Left ventricle myocardium inferior (tissue), 1 donor: ENCODE measurements at places on chromosomes 5 and 9. TPM values are rescaled to one million over a fixed set of nuclear protein-coding genes. Genes with fewer than 3 reads are reported as not detected.

CBY3 gene
- total RNA-seq = not detected

ZFP2 gene
- total RNA-seq = 0.80 TPM

CDK9 gene
- 46.4 TPM for total RNA-seq

WDR38 gene
- total RNA-seq = not detected

DDX4 gene
- not detected for total RNA-seq

RASEF gene
- 0.05 TPM for total RNA-seq

HBEGF gene
- 27.2 TPM for total RNA-seq

NR2F1-AS1 gene
- 0.60 TPM for total RNA-seq

DNA sequence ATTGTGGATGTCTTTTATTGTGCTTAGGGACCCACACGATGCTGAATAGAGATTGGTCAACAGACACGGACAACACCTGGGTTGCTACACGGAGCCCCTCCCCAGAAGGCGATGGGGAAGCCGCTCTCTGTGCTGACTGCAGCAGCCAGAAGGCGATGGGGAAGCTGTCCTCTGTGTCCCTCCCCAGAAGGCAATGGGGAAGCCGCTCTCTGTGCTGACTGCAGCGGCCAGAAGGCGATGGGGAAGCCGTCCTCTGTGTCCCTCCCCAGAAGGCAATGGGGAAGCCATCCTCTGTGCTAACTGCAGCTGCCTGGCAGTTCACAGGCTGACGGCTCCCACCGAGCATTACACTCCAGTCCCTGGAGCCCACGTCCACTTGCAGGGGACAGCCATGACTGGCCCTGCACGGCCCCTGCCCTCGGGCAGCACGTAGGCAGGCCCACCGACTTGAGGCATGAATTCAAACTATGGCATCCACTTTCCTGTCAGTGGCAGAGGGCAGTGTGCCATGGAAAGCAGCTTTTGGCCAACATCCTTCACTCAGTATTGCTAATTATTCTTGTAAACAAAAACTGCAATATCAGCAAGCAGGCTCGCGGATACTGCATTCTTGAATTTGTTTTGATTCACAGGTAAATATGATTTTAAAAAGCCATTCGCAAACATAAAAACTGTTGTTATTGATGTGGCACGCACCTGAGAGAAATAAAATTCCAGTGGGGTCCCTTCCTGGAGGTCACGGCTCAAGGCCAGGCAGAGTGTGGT, 48.1 kb upstream of the CLPTM1L start:
- no peak for DNase-seq

- DNase-seq = no peak
Observed at GRCh38 chr5:33363537-33363936, 77.2 kb upstream of the TARS1 start.

GRCh38 chr9:5610491-5610890, 18.4 kb upstream of the RIC1 start:
- DNase-seq = no peak

DNA sequence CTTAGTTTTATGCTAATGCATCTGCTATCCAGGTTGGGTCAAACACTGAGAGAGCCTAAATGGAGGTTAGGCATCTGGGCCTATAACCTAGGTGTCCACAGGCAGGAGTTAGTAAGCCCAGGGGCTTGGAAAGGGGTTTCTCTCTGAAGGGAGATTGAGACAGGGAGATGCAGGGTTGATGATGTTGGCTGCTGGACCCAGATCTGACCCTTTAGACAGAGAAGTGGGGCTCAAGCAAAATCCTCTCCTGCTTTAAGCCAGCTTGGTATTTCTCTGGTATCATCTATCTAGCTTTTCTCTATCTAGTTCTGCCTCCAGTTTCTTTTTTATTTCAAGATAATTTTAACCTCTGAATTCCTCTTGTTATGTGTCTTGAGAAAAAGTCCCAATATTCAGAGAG, 18.3 kb upstream of the ANKRD55 start:
- no peak for DNase-seq

DNA sequence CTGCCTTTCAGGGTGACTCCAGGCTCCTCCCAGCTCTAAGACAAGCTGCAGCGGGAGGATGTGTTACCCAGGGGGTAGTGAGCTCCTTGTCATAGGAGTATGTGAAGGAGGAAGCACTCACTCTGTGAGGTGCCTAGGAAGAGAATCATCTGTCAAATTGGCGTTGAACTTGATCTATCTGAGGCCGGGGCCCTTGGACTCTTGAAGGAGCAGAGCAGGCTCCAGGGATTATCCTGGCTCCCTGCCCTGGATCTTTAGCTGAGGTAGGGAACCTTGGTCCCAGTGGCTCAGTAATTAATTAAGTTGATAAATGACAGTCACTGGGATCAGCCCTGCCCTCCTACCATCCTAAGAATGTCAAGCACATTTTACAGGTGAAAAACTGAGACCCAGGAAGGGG, 15.5 kb downstream of the ADGRD2 start:
- DNase-seq = no peak

- DNase-seq = no peak
Observed at GRCh38 chr9:37062336-37062735, 28.3 kb upstream of the PAX5 start.

DNA sequence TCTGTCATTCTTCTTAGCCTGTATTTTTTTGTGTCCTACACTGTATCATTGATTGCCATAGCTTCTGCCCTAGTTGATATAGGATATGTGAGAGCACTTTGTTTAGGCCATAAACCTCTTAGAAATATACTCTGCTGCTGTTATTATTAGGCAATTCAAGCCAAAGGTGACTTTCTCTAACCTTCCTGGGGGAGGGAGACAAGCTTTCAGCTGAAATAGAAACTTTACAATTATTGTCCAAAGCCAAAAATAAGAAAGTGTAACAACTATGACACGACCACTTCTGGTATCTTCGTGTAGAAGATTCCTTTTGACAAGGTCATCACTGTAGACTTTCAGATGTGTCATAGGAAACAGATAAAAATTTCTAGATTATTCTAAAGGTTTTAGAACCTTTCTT, 12.2 kb upstream of the CSNK1A1 start:
- no peak for DNase-seq

- DNase-seq = no peak
Observed at GRCh38 chr5:171858303-171858702, 72.7 kb downstream of the SMIM23 start.

DNA sequence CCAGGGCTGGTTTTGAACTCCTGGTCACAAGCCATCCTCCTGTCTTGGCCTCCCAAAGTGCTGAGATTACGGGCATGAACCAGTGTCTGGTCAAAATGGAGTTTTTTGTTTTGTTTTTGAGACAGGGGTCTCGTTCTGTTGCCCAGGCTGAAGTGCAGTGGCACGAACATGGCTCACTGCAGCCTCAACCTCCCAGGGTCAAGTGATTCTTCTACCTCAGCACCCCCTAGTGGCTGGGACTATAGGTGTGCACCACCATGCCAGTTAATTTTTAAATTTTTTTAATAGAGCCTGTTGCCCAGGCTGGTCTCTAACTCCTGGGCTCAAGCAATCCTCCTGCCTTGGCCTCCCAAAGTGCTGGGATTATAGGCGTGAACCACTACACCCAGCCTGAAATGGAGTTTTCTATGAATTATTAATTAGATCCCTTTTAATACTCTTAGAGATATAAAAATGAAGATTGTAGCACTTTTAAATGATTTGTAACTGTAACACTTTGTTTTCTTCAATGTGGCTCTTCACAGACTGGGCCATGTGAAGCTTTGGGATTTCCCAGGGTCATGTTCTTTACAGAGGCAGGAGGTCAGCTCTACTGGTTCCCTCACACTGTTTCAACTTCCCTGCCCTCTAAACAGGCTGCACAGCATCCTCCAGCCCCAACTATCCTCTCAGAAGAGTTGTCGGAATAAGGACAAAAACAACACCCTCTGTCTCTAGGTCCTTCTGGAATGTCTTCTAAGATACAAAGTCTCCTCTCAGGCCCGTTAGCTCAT, 32.7 kb upstream of the SPARC start:
- DNase-seq = no peak

- peak; percentile 4 for DNase-seq
Observed at GRCh38 chr9:134288746-134289145, 37.5 kb upstream of the RXRA start.

GRCh38 chr5:75720882-75721281, 3.6 kb upstream of the POC5 start:
- DNase-seq = no peak

DNA sequence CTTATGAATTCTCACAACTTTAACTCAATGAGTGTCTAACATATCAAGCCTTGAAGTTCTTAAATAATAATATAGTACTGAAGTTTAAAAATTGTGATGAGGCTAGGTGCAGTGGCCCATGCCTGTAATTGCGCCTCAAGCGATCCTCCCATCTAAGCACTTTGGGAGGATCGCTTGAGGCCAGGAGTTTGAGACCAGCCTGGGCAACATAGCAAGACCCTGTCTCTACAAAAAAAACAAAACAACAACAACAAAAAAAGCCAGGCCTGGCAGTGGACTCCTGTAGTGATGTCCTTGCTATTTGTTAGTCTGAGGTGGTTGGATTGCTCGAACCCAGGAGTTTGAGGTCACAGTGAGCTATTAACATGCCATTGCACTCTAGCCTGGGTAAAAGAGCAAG, 98.4 kb downstream of the ADGRV1 start:
- DNase-seq = no peak

GRCh38 chr5:37730896-37731455, 108.9 kb downstream of the GDNF start:
- no peak for DNase-seq

GRCh38 chr5:81209869-81210493, 23.1 kb upstream of the CKMT2 start:
- no peak for DNase-seq

DNA sequence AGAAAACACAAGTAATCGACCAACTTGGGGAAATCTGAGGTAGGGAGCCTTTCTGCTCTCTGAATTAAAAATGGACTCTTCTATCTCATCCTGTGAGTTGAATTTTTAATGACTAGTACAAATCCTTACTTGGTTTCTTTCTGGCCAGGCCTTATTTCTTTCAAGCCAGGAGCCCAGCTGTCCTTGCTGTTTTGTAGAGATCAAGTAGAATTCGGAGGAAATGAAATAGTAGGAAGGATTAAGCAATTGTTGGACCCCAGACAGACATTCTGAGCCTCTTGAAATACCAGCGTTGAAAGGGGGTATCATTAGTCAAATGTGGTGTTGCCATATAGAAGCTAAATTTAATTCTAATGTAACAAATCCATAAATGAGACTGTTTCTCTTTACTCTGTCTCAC, 53.7 kb upstream of the SMIM15 start:
- DNase-seq = no peak

DNA sequence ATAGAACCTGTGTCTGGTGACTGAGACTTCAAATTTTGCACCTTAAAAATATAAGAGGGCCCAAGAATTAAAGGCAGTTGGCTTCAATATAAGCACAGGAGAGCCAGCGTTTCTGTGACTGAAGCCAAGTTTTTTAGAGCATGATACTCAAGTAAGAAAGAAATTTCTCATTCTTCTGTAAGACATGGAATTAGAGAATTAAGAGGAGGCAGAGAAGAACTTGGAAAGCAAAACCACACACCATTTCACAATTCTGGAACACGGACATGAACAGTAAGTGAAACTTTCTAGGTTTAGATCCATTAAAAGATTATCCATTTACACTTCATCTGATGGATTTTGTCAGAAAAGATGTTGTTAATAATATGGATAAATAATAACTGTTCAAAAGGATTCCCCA, 8.9 kb upstream of the AGXT2 start:
- DNase-seq = no peak

DNA sequence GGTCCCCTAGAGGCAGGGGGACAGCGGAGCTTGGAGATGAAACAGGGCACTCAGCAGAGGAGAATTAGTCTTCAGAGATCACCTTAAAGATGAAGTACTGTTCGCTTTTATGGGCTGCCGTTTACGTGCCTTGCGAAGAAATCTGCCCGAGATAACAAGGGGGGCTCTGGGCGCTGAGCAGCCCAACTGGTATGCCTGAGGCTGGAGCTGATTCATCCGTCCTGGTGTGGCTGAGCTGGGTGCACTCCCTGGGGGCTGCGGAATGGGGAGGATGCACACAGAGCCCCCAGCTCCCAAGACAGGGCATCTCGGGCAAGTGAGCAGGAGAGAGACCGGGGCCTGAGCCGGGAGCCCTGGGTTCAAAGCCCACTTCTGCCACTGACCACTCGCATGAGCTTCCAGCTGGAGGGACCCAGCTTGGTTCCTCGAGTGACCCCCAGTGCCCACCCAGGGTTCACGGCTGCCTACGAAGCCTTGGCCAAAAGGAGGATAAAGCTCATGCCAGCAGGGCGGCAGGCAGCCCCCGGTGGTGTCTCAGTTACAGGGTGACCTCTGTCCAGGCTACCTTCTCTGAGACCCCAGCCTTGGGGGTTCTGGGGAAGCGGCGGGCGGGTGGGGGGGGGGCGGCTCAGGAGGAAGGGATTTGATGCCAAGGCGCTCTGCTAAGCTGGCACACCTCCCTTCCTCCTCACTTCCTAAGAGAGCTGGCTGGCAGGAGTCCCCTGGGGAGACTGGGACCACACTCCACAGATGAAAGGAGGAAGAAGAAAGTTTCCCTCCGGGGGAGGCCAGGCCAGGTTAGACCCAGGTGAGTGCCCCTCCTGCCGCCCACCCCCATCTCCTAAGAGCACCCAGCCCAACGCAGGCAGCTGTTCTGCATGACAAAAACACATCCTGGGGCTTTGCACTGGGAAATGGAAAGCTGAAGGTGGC, 5.7 kb downstream of the FIBCD1 start:
- DNase-seq = no peak

- no peak for DNase-seq
Observed at GRCh38 chr9:92381775-92382174, 22.6 kb downstream of the OGN start.

GRCh38 chr5:152136321-152136720, 211.7 kb upstream of the GLRA1 start:
- no peak for DNase-seq

- DNase-seq = no peak
Observed at GRCh38 chr9:7079051-7079450, 321.3 kb downstream of the KDM4C start.

DNA sequence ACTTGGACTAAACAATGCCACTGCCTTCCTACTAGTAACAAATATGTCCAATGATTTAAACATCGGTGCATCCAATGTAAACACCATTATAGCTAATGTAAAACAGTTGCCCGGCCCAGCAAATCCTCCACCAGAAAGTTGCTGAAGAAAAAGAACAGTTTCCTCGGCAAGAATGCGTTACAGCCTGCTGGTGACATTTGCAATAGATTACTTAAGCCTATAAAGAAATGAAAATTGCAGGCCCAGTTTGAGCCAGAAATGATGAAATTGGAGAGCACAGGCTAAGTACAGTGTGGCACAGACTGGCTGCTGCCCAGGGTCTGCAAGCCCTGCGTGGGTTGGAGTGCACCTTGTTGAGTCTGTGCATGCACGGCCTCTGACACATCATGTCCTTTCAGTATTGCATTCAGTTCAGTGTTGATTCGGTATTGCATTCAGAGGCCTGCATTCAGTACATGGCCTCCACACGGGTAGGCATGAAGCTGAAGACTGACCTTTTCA, 406.0 kb upstream of the KLF4 start:
- DNase-seq = no peak

DNA sequence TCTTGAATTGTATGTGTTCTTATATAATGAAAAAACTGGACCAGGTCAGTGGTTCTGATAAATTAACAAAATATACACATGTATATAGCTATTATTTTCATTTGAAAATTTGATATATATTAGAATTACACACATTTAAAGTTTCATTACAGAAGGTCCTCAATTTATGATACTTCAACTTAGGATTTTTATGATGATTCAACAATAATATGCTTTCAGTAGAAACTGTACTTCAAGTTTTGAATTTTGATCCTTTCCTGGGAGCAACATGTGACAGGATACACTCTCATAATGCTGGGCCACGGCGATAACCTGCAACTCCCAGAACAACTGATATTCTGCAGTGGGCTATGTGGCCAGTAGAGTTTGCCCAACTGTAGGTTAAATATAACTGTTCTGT, 344.7 kb downstream of the TAF11L14 start:
- DNase-seq = no peak
